ENCODE measurements at places on chromosomes 6 and 20. TPM values are rescaled to one million over a fixed set of nuclear protein-coding genes. Genes with fewer than 3 reads are reported as not detected.

FOXF2 gene
- total RNA-seq, result 0.27 TPM

PHACTR1 gene
- total RNA-seq, result 2.0 TPM

MRAP2 gene
- 2.7 TPM for total RNA-seq

ABHD16B gene
- not detected for total RNA-seq

Data from mesothelial cell of epicardium (in vitro differentiated cells).